ENCODE measurements at places on chromosomes 6 and 20.
A peak's percentile ranks its signal among the peaks of the same experiment; 100 is the strongest.

- peak; percentile 19 for DNase-seq
Measured at GRCh38 chr6:70107852-70108629, 194.8 kb downstream of the COL9A1 start.

DNA sequence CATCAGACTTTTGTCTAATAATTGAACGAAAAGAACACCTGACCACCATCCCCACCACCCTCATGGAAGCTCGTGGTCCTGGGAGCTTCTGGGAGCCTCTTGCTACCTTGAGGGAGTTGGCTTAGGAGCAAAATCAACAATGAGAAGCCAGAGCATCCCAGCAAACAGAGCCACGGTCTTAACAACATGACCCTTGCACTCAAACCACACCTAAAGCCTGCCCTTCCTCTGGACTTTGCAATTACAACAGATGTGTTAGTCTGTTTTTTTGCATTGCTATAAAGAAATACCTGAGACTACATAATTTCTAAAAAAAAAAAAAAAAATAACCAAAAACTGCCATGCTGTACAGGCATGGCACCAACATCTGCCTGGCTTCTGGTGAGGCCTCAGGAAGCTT is 9.5 kb upstream of the RBM24 start:
- no peak for DNase-seq

DNA sequence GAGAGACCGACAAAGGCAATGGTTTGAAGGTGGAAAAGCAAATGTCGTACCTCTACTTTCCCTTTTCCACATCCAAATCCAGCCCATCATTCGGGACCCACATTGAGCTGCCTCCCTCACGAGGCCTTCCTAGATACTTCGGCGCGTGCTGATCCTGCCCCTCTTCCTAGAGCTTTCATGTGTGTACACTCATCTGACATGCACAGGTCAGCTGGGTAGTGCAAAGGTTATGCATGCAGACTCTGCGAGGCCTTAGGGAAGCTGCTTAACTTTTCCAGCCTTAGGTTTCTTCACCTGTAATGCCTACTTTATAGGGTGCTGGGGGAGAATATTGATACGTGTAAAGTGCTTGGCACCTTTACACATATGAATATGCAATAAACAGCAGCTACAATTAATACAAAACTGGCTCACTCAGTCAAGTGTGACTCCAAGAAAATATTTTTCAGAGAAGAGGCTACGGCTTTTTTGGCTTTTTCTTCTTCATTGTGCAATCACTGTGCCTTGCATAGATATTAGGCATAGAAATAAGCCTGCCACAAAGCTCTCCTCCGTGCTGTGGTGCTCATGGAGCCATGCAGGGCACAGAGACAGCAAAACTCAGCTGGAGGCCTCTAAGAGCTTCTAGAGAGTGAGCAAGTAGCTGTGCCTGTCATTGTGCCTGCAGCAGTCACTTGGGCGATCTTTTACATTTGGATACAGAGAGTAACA is 3.6 kb upstream of the MANBAL start:
- DNase-seq = no peak

DNA sequence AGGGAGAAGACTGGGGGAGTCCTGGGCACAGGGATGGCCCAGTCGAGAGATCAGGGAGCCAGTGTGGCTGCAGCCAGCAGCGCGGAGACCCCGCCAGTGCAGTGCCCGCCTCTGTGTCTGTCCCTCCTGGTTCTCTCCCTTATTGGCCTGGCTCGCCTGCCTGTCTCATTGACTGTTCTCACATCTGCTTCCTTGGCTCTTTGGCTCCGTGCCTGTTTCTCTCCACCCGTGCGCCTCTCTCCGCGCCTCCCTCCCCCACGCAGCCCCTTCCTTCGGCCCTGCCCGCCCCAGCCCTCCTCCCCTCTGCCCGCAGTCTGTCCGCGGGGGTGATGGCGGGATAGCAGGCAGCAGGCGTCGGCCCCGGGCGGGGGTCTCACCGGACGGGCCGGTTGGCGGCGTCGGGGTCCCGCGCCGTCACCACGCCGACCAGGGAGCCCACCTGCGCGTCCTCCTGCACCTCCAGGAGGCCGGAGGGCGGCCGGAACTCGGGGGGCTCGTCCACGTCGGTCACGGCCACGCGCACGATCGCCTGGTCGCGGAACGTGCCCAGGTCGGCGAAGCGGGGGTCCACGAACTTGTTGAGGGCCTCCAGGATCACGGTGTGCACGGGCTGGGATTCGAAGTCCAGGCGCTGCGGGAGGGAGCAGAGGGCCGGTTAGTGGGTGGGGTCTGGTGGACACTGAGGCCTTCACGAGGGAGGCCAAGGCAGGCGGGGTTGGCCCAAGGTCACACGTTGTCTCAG is 92.0 kb downstream of the CD40 start:
- DNase-seq = no peak

DNA sequence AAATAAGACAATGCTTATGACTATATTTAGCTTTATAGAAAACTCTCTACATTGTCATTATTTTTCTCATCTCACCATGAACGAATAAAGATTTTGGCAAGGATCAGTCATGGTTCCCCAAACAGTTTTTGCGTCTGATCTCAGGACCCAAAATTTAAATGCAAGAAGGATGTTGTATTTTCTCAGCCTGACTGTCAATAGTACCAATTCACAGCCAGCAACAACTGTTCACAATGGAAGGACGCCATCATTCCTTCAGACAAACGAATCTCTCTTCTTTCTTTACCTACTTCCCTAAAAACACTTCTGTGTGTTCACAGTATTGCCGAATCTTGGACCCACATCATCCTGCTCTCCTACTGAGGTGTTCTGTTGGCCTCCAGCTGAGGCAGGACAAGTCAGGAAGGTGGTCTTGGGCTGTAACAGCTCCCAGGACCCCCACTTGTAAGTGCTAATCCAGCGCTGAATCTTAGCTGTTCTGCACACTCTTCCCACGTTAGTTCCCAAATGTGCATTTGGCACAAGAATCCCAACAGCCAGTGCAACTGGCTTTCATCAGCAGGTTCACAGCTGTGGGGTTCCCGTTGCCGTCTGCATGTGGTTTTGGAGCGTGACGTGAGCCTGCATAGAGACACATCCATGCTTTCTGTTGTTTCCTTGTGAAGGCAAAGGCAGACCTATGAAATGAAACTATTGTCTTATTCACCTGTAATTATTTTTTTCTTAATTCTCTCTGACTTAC is 600.0 kb downstream of the QKI start:
- DNase-seq = no peak

DNA sequence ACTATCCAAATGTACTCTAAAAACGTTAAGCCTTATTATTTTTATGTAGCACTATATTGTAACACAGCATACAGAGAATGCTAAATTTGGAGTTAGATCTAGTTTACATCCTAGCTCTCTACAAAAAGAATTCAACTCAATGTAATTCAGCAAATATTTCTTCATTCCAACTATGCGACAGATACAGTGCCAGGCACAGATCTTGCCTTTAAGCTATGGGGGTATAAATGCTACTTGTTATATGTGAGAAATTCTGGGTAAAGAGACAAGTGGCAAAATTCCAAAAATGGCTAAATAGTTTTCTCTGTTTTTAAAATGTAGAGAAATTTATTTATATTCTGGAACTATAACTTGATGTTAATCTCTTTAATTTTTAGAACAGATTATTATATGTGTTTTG is 63.2 kb downstream of the SEL1L2 start:
- DNase-seq = no peak

DNA sequence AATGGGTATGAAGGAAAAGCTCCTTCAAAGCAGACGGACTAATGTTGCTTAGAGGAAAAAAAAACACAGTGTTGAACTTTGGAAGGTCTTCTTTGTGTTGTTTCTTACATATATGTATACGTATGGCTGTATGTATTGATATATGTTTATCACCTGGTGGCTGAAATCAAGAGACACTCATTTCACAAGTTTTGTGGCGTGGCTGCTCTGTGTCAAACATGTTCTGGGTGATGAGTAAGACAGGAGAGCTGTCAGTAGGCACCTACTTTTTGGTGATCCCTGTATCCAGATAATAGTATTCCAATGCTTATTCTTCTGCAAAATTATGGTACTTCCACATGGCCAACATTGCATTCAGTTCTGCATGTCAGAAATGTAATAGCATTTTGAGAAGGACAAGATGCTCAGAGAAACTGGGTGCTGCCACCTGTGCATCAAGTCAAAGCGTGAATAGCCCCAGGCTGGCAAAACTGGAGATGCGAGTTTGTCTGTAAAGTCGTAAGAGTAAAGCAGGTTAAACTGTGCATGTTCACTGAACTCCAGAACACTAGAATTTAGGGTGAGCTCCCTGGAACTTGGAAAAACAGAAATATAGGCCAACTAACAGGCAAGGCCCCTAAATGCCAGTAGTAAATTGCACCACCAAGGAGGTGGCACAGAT is 67.9 kb downstream of the ARMC2 start:
- DNase-seq = no peak

DNA sequence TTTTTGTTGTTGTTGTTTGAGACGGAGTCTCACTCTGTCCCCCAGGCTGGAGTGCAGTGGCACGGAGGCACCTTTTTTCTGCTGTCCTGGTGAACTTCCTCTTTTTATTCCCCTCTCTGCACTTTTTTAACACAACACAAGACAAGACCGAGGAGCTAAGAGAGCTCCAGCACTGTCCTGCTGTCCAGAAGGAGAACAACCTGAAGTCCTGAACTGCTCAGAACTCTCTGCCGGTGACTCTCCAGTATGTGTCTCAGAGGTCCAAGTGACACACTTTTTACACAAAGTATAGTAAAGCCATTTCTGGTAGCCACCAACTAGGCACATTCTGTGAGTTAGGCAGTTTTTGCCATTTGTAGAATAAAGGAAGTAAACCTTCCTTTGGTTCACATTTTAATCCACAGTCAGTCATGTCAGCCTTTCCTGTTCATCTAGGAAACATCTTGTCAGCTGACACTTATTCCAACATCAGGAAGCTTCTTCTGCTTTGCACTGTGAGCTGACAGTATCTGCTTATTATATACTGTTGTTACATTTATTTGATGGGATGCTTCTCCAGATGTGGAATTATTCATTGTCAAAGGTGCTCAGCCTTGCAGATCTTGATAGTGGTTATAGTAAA is 28.1 kb upstream of the TXNDC5 start:
- DNase-seq = no peak

- no peak for DNase-seq
Measured at GRCh38 chr6:84309336-84309735, 81.9 kb upstream of the CEP162 start.

- no peak for DNase-seq
Measured at GRCh38 chr6:30206799-30207618, 6.2 kb downstream of the TRIM26 start.

DNA sequence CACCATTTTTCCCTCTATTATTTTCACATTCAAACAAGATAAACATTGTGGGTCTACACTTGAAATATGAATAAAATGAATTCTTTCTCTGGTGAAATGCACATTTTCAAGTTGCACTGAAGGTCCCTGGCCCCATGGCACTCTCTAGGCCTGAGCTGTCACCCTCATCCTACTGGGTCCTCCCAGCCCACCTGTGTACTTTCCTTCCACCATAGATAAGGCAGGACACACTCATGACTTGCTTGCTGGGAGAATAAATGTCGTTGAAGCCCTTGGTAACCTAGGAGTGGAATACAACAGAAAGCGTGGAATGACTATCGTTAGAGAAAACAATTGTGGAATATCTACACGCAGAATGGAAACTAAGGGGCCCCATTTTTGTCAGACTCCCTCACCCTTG is 101.0 kb upstream of the QKI start:
- DNase-seq = no peak

DNA sequence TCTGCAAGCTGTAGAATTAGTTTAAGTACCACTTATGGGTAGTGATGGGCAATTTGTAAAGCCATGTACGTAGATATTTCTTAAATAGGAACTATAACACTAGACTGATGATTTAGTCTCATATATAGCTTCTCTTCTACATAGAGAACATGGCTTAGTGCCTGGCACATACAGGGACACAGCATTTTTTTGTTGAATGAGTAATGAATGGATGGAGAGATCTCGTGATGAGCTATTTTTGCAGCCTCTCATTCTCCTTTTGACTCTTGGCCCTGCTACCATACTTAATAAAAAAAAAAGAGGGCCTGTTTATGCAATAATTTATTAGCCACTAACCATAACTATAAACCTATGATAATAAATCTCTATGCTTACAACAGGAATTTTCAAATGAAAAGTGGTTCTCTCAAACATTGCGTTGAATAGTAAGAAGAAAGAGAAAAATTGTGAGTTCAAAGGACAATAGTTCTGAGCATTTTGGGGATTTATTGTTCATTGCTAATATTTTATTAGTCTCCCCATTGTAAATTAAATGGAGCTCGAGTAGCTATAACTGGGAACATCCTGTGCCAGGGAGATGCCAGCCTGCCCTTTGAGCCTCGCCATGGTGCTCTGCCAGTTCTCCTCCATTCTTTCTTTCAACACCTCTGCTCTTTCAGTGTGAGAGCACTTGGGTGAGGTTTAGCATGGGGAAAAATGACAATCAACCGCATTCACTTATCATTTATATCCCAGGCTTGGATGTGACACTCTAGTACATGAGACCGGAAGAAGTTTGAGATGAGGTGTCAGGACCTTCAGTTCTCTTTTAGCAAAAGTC is 14.7 kb upstream of the RCAN2 start:
- no peak for DNase-seq

DNA sequence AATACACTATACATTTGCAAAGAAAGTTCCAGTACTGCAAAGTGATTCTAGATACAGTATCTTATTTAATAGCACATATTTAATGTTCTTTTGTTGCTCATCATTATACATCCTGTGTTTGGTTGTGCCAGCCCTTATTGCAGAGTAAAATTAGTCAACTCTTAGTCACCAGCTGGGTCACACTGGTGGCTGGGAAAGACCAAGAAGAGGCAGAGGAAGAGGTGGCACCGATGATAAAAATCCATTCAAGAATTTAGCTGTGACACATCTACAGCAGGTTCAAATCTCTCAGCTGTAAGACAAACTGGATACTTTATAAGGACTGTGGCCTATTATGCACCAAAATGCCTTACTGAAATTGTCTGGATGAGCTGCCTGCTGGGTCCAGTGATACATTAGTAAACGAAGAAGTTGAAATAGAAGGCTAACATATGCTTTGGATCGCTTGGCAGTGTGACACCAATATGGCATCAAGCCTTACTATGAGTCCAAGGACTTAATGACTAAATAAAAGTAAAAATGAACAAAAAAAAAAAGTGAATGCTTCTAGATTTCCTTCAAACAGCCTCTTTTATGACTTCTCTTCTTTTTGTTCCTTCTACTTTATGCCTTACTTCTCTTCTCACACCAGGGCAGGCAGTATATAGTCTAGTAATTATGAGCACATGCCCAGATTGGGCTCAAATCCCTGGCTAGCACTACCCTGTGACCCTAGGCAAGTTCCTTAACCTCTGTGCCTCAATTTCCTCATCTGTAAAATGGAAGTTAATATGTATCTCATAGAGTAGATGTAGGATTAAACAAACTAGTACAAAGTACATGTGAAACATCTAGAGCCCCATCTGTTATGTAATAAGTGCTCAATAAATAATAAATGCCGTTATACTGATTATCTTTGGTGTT is 29.4 kb upstream of the RNF8 start:
- DNase-seq = peak; percentile 72

- no peak for DNase-seq
Measured at GRCh38 chr6:67248077-67248476, 1387.0 kb upstream of the ADGRB3 start.

GRCh38 chr20:48378976-48379675 is 448.7 kb downstream of the PREX1 start:
- DNase-seq = peak; percentile 87

GRCh38 chr6:5095236-5095635 is 10.1 kb downstream of the PPP1R3G start:
- DNase-seq = peak; percentile 56

GRCh38 chr6:119562168-119562567 is 212.6 kb upstream of the MAN1A1 start:
- no peak for DNase-seq

GRCh38 chr6:148780918-148781436 is 34.1 kb downstream of the UST start:
- DNase-seq = no peak

All from RCC 7860 (cell line).